ENCODE measurements at places on chromosomes 4 and X. TPM values are rescaled to one million over a fixed set of nuclear protein-coding genes. Genes with fewer than 3 reads are reported as not detected.

GRCh38 chr4:74487771-74488170 is 42.8 kb downstream of the AREG start:
- no peak for DNase-seq

- no peak for DNase-seq
Observed at GRCh38 chr4:76233967-76234678, 17.4 kb upstream of the FAM47E start.

- DNase-seq = no peak
Observed at GRCh38 chr4:38149997-38150671, 189.9 kb downstream of the PTTG2 start.

The ALAS2 gene
- 5.2 TPM for total RNA-seq

The GIMD1 gene
- total RNA-seq = not detected

The GPR50 gene
- total RNA-seq = not detected
